ENCODE measurements at places on chromosomes 16 and 17. TPM values are rescaled to one million over a fixed set of nuclear protein-coding genes. Genes with fewer than 3 reads are reported as not detected.

GRCh38 chr17:33086041-33086440, 94.4 kb downstream of the SPACA3 start:
- no peak for DNase-seq

DNA sequence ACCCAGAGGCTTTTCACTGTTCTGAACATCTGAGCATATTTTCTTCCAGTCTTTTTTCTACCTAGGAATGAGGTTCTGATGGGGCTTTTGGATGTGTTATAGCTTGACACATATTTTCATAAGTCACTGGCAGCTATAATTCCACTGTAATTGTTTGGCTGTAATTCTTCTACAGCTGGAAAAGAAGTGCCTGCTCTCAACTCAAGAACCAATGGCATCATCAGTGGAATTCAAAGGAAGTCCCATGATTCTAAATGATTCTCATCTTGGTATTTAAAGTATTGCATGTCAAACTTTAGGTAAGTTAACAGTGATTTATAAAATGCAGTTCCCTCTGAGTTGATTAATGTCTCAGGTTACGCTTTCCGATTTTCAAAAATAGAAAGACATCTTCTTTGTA, 16.8 kb downstream of the WIPI1 start:
- no peak for DNase-seq

DNA sequence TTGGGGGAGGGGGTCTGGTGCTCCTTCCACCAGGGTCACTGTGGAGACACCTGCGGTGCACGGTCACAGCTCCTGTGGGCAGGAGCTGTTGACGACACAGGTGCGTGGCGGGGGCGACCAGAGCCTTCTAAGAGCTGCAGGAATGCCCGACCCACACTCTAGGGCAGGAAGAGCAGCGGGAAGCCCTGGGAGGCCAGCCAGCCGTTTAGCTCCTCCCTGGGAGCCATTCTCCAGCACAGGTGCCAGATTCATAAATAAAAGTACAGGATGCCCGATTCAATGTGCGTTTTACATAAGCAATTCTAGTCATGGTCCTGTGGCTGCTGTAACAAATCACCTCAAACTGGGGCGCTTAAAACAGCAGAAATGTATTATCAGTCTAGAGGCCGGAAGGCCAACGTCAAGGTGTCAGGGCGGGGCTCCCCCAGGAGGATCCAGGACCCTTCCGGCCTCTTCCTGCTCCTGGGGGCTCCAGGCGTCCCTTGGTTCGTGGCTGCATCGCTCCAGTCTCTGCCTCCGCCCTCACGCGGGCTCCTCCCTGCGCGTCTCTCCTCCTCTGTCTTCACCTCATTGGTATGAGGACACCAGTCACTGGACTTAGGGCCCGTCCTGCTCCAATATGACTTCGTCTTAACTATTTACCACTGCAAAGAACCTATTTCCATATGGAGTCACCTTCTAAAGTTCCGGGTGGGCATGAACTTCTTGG, 155.4 kb downstream of the FOXL1 start:
- DNase-seq, result no peak

IL4R gene
- 30.7 TPM for total RNA-seq

GLTPD2 gene
- total RNA-seq, result not detected

ATP2A3 gene
- total RNA-seq, result 44.5 TPM

SDR42E2 gene
- not detected for total RNA-seq
